ENCODE measurements at places on chromosomes 2 and 18.

DNA sequence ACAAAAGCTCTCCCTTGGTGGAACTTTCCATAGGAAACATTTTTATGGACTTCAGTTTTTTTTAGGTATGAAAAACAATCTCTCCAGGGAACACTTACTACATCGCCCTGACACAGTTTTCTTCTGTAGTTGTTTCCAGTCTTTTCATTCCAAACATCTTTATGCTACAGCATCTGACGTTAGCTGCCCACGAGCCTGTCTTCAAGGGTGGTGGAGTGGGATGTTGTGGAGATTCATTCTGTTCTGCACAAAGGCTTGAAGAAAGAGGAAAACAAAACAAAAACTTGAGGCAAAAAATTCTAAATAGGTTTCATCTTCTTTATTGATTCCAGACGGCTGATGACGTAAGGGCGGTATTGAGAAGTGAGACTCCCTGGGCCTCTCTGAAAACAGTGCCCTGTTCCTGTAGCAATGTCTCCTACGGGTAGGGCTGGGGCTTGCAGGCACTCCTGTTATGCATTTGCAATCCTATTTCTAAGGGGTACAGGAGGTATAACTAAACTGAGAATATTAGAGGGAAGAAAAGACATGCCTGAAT lies 375.0 kb downstream of the RNF144A start:
- no peak for DNase-seq

- peak; percentile 68 for DNase-seq
These were observed 14.4 kb upstream of the TMEM131 start for GRCh38 chr2:98009887-98010760.

DNA sequence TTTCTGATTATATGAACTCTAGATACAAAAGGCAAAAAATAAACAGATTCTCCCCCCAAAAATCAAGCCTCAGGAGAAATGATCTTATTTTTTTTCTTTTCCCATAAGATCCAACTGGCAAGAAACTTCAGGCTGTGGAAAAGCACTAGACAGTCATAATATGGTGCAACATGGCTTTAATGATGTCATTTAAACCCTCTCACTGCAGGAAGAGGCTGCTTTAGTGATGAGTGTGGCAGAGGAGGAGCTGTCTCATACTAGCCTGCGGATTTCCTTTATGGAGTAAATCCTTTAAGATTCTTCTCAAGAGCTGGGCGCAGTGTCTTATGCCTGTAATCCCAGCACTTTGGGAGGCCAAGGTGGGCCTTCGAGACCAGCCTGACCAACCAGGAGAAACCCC lies 83.3 kb upstream of the CD28 start:
- DNase-seq = peak; percentile 95

GRCh38 chr2:64086347-64087082 lies 57.7 kb downstream of the PELI1 start:
- no peak for DNase-seq

- peak; percentile 32 for DNase-seq
These were observed 68.5 kb downstream of the ABI2 start for GRCh38 chr2:203396667-203397066.

- DNase-seq = peak; percentile 66
These were observed 279.8 kb downstream of the RBM43 start for GRCh38 chr2:150981826-150982225.

- DNase-seq = no peak
These were observed 603.6 kb upstream of the SALL3 start for GRCh38 chr18:78376046-78376445.

DNA sequence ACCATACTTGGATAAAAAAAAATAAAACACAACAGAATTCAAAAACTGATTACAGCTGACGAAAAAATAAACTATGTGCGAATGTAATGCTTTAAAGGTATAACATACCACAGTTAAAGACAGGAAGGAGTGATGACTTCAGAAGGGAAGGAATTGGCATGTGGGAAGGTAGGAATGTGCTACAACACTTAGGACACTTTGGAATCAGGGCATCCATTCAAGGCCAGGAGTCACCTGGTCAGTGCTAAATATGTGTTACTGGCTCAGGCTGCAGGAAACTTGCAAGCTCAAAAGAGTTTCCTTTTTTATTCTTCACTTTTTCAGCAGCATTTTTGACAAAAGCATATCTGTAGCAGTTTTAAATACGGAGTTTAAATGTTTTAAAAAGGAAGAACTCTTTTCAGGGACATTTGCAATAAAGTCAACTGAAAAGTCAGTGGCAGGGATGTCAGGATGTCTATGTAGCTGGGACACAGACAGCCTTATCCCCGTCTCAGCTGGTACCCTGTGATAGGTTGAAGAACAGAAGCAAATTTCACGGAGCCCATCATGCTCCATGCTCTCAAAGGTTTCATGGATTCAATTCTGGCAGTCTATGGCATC lies 138.0 kb upstream of the KLHL14 start:
- DNase-seq = peak; percentile 58

GRCh38 chr2:237647176-237648015 lies 20.0 kb downstream of the LRRFIP1 start:
- no peak for DNase-seq

DNA sequence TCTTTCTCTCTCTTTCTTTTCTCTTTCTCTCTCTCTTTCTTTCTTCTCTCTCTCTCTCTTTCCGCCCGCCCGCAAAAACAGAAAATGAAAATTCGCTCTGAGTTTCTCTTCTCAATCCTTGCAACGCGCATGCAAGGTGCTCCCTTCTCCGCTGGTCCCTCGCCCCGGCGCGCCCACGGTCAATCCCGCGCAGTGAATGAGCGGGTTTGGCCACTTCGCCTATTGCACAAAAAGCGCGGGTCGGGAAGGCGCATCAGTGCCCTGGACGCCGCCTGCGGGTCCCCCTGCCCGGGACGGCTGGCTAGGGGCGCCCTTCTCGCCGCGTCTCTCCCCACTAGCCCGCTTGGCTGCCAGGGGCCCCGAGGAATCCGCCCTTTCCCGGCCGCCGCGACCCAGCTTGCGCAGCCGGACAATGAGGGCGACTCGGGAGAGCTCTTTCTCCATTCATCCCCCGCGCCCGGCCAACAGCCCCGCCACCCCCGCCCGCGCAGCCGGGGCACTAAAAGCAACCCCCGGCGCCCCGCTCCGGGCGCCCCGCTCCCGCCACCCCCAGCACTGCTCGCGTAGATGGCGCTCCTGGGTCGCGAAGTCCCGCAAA lies 706 bp downstream of the LAMA1 start:
- peak; percentile 17 for DNase-seq

- DNase-seq = peak; percentile 51
These were observed 32.1 kb upstream of the DYNAP start for GRCh38 chr18:54558609-54559585.
